CD4-positive, alpha-beta T cell treated with Interleukin-21 for 1 hour (primary cell): ENCODE measurements at places on chromosomes 3 and 15.
A peak's percentile ranks its signal among the peaks of the same experiment; 100 is the strongest.

DNA sequence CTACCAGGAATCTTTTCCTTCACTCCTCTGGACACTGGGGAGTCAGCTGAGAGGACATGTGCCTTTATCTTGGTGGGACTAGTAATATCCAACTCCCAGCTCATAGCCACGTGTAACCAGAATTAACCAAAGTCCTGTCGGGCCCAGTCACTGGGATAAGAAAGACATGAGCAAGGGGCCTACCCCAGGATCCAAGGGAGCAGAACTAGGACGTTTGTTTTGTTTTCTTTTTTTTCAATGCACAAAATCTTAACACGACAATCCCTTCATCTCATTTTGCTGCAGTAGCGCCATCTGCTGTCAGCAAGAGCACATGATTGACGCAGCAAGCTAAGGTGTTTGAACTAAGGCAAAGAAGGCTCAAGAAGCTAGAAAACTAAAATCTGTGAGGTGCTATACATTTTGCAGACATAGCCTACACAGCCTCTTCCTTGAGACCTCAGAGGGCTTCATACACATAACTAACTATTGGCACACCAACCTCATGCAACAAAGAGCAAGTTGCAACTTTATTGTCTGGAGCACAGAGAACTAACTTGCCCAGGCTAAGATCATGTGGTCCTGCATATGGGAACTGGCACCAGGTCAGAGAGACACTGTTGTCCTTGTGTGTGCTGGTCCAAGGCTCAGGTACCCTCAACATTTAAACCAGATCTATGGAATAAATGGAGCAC is 43.6 kb downstream of the RLBP1 start:
- DNase-seq = peak; percentile 71

- DNase-seq = no peak
Observed at GRCh38 chr3:136055491-136055890, 90.0 kb downstream of the PPP2R3A start.

DNA sequence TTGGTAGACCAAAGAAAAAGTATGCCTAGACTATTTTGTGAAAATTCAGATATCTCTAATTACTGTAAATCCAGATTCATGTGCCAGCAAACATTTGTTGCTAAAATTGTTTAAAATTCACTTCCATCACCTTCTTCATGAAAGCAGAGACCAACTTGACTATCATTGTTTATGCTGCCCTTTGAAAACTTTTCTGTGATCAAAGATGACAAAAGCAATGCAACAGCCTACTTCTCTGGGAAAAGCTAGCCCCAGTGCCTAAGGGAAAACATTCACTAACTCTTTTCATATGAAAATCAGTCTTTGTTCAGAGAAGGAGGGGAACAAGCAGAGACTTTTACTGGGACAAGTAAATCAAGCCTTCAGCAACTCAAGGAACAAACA is 178.0 kb upstream of the P2RY1 start:
- no peak for DNase-seq

DNA sequence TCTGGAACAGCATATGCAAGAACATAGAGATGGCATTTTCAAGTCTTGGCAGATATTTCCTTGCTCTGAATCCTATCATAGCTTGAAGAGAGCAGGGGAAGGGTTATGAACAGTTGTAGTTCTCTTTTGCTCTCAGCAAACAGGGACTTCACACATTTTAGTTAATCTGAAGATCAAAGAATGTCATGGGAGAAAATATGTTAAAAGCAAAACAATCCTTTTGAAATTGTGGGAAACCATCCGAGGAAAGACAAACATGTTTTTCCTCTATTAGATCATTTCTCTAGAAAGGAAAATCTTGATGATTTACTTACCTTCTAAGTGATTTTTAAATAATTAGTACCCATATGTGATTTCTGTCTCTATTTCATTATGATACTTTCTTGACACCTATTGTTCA is 77.8 kb upstream of the DCBLD2 start:
- no peak for DNase-seq

GRCh38 chr15:88917760-88918159 is 4.6 kb upstream of the MFGE8 start:
- DNase-seq = no peak

- DNase-seq = no peak
Observed at GRCh38 chr3:30873671-30874070, 20.8 kb downstream of the GADL1 start.

DNA sequence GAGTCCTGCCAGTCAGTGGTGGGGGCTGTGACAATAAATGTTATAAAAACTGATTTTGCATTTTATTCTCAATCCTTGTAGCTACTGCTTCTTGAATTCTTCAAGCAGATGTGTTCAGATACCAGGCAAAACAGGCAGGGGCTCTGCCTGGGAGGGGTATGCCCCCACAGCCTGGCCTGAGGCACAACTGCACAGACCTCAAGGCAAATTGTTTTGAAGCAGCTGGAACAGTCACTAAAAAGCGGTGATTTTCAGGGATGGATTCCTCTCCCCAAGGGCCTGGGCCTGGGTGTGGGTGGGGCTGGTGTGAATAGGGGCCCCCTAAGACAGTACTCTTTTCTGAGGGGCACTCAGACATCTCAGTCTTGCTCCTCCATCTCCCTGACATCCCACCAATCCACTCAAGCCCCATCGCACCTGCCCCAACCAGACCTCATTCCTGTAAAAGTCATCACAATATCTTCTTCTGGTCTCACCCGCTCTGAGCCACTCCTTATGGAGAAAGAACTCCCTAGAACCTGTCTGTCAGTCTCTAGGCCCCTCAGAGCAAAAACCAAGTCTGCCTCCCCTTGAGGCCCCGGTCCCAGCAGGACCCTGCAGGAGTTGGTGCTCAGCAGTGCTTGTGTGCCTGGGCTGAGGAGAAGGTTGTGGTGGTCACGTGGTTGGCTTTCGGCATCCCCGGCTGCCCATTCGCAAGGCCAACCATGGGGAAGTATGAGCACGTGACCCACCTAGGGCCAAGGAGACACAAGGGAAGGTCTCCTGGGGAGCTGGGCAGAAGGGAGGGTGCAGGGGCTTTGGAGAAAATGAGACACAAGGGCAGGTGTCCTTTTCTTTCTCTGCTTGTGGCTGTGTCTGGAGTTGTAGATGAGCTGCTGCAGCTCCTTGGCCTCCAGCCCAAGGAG is 2.9 kb upstream of the PSTPIP1 start:
- DNase-seq = no peak

DNA sequence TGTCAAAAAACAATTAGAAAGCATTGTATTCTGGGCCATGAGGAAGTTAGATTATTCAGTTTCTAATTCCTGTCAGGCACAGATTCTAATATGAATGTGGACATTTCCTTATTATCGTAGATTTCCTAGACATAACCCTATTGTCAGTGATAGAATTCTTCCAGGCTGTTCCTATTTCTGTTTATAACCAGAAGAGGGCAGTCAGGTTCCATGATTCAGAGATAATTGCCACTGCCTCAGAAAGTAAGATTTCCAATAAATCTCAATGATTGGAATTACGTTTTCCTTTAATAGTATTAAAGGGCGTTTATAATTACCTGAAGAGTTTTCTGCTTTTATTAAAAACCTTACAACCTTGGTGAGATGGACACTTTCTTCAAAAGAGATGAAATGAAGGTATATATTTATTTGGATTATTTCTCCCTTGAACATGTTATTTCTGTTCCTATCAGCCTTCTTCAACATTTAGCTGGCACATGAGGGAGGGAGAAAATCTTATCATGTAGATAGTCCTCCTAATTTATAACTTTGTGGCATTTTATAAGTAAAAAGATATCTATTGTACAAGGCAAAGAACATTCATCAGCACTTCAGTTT is 439.2 kb downstream of the MCTP2 start:
- DNase-seq = peak; percentile 13

DNA sequence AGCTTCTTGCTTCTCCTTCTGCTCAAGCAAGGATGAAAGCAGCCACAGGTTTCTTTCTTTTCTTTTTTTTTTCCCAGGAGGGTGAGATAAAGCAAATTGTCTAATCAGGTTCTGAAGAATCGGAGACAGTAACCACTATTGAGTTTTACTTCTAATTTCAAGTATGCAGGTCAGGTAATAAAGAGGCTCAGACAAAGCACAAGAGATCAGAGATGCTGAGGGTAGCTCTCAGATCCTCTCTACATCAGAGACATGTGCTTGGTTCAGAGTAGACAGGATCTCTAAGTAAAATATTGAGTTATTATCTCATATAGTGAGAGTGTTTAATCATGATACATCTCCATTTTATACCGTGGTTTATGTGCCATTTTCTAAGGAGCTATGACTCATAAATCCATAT is 168.5 kb downstream of the NFKBIZ start:
- DNase-seq = no peak

DNA sequence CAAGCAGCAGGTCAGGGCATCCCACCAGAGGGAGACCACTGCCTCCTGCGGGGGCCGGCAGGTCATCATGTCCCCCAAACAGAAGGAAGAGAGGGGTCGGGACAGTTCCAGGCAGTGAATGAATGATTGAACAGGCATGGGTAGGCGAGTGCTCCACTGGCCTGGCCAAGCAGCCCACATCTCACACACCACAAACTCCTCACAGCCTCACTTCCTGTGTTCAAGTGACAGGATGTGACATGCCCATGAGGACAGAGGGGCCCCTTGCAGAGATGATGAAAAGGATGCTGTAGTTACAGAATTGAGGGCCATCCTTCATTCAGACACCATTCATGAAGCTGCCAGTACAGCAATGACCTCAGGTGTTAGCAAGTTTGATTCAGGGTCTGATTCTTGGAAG is 3.7 kb downstream of the IQSEC1 start:
- DNase-seq = peak; percentile 75

GRCh38 chr15:90097475-90097874 is 4.8 kb downstream of the IDH2 start:
- DNase-seq = peak; percentile 82
